ENCODE measurements at places on chromosomes 11 and 22.

DNA sequence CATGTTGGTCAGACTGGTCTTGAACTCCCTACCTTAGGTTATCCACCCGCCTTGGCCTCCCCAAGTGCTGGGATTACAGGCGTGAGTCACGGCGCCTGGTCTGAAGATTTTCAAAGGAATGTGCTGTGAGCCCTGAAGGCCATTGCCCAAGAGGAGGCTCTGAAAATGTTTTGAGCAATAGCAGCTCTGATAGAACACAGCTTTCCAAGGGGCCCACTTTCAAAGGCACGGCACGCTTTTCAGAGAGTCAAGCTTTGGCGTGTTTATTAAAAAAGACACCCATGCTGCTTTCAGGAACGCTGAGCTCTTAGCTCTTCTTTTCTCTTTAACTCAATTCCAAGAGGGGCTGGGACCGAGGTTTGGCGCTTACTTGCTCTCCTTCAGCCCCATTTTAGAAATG is 73.8 kb upstream of the CDON start:
- DNase-seq = no peak

DNA sequence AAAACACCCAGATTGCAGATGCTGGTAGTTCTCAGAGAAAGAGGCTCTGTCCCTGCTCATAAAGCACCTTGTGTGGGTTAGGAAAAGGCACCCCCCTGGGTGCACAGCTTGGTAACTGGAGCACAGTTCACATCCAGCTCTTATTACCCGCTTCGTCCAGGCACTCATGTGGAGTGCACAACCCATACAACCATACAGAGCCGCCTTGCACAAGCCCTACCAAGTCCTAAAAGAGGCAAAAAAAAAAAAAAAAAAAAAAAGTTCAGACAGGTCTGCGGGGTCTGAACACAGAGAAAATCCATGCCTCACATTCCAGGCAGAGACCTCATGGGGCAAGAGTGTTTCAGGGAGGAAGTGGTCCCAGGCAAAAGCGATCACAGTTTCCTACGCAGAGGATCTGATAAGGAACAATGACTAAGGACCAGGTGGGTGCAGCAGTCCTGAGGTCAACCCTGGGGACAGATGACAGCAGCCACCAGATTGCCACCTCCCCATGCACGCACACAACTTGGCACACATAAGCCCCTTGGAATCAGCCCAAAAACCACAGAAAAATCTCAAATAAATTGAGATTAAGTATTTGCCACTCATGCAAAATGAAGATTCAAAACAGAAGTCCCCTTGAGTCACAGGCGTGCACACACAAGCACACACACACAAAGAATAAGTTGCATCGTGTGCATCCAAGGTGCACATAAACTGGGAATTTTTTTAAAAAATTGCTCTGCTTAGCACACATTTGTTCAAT is 12.3 kb downstream of the MB start:
- DNase-seq = no peak

DNA sequence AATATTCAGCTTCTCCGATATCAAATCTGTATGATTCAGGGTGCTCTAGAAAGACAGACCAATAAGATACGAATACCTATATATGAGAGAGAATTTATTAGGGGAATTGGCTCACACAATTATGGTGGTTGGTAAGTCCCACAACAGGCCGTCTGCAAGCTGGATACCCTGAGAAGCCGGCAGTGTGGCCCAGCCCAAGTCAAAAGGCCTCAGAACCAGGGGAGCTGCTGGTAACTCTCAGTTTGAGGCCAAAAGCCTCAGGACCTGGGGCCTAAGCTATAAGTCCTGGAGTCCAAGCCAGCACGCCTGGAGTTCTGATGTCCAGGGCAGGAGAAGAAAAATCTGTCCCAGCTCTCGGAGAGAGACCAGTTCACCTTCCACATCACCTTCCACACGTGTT is 318.7 kb downstream of the BRD1 start:
- no peak for DNase-seq

GRCh38 chr22:46336119-46337078 is 885 bp downstream of the TRMU start:
- DNase-seq = no peak

DNA sequence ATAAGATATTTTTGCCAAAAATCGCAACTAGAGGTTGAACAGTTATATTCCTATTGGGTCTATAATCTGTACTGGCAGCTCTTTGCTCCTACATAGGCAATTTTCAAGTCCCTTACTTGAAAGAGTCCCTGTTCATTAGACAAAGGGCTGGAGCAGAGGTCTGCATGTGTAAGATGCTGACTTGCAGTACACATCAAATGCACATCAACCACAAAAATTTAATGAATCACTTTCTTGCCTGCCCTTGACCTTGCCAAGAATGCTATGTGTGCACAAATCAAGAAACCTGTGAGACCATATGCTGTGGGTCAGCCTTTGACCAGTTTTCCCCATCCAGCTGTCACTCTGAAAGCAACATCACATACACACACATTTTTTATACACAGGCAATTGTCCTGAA is 661.5 kb downstream of the LRRC4C start:
- DNase-seq = no peak

GRCh38 chr22:19424186-19424500 is 7.4 kb downstream of the HIRA start:
- no peak for DNase-seq

- no peak for DNase-seq
Observed at GRCh38 chr22:21446128-21446826, 20.9 kb upstream of the TMEM191C start.

GRCh38 chr11:116500026-116500946 is 272.5 kb downstream of the BUD13 start:
- no peak for DNase-seq

GRCh38 chr11:61670626-61671025 is 9.6 kb upstream of the DAGLA start:
- no peak for DNase-seq

DNA sequence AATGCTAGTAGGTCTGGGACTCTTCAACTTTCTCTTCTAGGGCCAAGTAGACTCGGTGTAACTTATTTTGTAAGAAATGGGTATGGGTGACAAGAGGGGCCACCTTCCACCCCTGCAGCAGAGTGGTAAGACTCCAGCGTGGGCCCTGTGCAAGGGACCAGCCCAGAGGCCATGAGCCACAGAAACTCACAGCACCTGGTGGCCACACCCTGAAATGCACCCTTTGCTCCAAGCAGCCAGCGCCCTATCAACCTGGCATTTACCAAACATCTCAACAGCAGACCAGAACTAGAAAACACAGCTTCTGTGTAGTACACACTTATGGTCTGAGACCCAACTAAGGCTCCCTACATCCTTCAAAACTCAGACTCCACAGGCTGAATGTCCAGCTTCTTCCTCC is 5.7 kb downstream of the CDCA5 start:
- DNase-seq = no peak

DNA sequence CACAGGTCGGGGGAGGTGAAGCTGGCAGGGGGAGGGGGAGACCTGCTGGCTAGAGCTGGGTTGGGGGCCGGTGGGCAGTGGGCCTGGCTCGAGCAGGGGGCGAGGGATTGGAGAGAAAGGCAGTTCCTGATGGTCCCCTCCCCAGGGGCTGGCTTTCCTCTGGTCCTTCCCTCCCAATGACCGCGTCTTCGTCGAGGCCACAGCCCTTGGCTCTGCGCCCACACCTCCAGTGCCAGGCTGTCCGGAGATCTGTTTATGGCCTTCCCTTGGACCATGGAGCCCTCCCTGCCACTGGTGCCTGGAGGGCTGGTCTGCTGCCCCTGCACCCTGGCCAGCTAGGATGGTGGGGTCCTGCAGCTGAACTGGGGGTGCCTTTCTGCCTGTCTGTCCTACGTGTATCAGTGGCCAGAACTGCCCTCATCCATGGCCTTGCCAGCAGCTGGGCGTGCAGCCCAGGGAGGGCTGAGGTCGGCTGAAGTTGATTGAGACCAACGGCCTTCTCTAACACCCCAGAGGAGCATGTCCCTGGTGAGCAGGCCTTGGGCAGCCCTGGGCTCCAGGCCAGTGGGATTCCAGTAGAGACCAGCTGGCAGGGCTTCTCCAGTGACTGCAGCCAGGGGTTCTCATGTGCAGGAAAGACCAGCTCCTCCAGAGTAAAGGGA is 12.3 kb downstream of the TANGO2 start:
- no peak for DNase-seq

- no peak for DNase-seq
Observed at GRCh38 chr22:49525801-49526535, 301.7 kb downstream of the BRD1 start.

DNA sequence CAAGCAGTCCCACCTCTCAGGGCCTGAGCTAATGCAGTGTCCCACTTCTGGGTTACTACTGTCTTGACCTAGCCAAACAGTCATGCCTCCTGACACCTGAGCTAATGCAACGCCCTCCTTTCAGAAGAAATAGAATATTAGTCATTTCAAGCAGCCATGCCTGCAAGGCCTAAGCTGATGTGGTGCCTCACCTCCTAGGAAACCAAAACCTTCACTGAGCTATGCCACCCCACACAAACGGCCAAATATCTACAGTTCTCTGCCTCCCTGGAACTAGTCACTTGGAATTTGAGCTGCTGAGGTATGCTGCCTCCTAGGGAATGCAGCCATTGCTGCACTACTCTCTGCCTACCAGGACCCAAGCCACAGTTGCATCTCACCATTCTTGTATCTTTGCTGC is 8.3 kb upstream of the MS4A6E start:
- DNase-seq = no peak

GRCh38 chr11:129267716-129268115 is 75.6 kb upstream of the ARHGAP32 start:
- no peak for DNase-seq

GRCh38 chr22:44260216-44261035 is 52.3 kb downstream of the SHISAL1 start:
- no peak for DNase-seq

DNA sequence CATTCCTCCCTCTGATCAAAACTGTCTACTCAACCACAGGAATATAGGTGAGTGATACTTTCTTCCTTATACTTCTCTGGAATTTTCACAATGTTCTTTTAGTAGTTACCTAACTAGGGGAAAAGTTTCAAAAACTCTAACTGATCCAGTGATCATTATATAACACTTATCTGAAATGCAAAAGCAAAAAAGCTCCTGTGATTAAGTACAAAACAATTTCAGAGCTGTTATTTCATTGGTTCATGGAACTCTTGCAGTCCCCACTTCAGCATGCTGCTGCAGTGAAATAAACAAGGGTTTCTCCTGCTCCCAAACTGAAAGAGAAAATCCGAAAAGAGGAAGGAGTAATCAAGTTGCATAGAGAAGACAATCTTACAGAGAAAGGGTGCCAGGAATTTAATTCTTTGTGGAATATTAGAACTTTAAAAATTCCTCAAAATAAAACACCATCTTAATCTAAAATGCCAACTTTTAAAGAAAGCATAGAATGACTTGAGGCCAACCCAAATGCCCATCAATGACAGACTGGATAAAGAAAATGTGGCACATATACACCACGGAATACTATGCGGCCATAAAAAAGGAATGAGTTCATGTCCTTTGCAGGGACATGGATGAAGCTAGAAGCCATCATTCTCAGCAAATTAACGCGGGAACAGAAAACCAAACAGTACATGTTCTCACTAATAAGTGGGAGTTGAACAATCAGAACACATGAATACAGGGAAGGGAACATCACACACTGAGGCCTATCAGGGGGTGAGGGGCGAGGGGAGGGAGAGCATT is 20.3 kb downstream of the PPP2R1B start:
- no peak for DNase-seq

- no peak for DNase-seq
Observed at GRCh38 chr11:112623057-112623456, 338.2 kb upstream of the NCAM1 start.

GRCh38 chr11:27406498-27407354 is 43.7 kb upstream of the CCDC34 start:
- no peak for DNase-seq

- DNase-seq = no peak
Observed at GRCh38 chr11:96578379-96578778, 188.6 kb downstream of the JRKL start.

GRCh38 chr22:45968751-45969413 is 8.1 kb downstream of the WNT7B start:
- DNase-seq = no peak

GRCh38 chr11:61039916-61040315 is 62.4 kb upstream of the CD5 start:
- no peak for DNase-seq

- no peak for DNase-seq
Observed at GRCh38 chr22:46075764-46076531, 74.4 kb upstream of the PPARA start.

DNA sequence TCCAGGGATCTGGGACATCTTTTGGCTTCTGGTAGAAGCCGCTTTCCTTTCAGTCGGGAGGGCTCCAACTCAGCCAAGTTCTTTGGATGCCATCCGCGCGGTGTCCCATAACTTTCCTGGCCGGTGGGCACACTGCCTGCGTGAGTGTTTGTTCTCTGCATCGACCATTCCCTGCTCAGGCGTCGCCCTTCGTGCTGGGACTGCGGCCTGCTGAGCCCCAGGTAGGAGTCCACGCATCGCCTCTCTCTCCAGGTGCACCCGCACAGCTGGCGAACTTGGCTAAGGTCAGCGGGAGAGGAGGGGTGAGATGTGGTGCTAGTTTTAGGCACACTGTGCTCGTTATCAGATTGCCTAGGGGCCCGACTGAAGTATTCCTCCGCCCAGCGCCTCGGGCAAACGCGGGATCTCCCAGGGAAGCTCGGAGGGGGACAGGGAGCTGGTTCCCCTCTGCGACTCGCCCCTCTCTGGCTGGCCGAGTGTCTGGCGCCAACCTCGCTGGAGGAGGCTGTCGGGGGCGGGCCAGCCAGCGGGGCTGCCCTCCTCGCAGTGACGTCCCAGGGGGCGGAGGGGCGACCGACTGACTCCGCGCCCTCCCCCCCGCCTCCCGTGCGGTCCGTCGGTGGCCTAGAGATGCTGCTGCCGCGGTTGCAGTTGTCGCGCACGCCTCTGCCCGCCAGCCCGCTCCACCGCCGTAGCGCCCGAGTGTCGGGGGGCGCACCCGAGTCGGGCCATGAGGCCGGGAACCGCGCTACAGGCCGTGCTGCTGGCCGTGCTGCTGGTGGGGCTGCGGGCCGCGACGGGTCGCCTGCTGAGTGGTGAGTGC is at the start of gene LAYN:
Gene LAYN (plus strand): TSS at position 607 of the 823 bp plus-strand sequence. CDS start 124 bp downstream, at position 731.
- no peak for DNase-seq
